Activated naive CD8-positive, alpha-beta T cell treated with anti-CD3 and anti-CD28 coated beads for 36 hours (primary cell): ENCODE measurements at places on chromosomes 3 and 15. TPM values are rescaled to one million over a fixed set of nuclear protein-coding genes. Genes with fewer than 3 reads are reported as not detected.

- peak; percentile 22 for DNase-seq
These were observed 43.8 kb downstream of the RBM15B start for GRCh38 chr3:51434746-51435327.

SCAMP5 gene
- total RNA-seq = 0.44 TPM

- DNase-seq = no peak
These were observed 48.1 kb downstream of the RAP2B start for GRCh38 chr3:153210146-153210545.

- no peak for DNase-seq
These were observed 1266.3 kb downstream of the SI start for GRCh38 chr3:163812006-163812405.

LHFPL4 gene
- total RNA-seq = not detected

RARB gene
- total RNA-seq = not detected

DNA sequence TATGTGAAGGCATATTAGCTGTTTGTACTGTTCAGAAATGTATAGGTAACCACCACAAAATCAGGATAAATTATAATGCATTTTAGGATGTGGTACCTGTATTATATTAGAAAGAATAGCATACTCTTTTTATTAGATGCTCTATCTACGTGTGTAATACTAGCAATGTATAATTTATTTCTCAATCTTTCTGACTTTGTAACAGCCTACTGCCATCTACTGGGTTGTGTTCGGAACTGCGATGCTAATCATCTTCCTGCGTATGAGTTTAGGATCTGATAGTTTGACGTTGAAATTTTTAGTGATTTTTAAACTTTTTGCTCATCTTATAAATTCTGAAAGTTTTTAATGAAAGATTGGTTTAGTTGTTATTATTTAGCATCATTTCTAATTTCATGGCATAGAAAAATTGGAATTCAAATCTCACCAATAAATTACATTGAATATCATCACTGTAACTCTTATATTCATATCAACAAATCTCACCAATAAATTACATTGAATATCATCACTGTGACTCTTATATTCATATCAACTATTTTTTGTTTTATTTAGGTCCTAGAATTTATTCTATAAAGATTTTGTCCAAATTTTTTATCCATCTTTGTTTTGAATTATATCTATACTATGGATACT, 322.7 kb upstream of the ZNF717 start:
- DNase-seq = peak; percentile 2

DNA sequence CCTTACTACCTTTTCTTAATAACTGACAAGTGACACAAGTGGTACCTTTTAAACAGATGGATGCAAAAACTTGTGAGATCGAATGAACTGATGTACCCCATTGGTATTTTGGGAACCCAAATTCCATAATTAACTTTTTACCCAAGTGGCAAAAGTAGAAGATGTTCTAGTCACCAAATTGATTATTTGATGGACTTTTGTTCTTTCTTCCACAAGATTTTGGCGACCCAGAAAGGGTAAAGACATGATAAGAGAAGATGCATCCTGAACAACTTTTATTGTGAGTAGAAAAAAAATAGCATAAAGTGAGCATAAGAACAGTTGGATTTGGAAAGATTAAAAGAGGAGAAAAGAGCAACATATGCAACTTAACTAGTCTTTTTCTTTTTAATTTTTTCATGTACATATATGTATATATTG, 159.5 kb downstream of the TIGIT start:
- DNase-seq = no peak

DNA sequence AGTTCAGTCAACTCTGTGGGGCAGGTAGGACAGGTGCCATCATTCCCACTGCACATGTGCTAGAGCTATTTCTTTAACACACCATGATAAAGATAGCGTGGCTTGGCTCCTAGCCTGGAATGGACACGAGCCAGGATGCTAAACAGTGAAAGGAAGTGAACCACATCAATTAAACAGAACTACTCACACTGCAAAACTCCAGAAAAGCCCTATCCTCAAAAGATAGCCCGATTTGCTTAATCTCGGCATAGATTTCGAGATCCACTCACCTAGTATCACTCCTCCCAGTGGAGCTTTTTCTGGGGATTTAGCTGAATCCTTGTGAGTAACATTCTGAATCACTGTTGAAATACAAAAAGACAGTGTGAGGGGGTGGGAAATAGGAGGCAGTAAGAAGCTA, 118.0 kb downstream of the ABI3BP start:
- DNase-seq = no peak

DNA sequence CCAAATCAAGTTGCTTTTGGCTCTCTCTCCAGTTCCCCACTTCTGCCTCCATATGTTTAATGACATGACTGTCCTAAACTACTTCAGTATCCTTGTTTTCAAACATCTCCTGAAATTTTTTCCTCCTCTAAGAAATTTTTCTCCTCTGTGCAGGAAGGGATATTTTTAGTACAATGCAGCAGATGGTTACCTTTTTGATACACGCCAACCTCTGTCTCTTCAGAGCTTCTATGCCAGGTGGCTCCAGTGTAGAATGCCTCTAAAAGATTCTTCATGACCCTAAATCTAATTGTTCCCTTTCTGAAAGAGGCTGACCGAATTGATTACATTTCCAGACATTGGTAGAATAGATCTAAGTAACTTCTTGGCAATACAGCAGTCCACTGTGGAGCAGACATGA, 33.7 kb downstream of the TMOD3 start:
- DNase-seq = no peak

GHSR gene
- not detected for total RNA-seq

SLC24A5 gene
- total RNA-seq = not detected

- DNase-seq = no peak
These were observed 75.3 kb upstream of the BOC start for GRCh38 chr3:113136071-113136470.

GRCh38 chr15:91821458-91821857, 32.0 kb upstream of the SLCO3A1 start:
- DNase-seq = no peak

DNA sequence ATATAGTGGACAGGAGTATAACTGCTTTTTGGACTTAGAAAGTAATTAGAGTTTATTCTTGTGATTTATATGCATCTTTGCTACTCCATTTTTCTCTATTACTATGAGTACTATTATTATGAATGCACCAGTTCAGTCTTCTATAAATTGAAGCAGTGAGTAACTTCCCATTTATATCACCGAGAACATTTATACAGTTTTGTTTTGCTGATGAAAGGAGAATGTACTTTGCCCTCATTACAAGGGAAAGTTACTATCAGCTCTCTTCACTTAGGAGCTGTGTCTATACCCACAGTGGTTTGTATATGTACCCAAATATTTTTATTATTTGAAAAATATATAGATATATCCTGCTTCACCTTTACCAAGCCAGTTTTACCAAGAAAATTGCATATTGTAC, 5.7 kb downstream of the KBTBD12 start:
- no peak for DNase-seq

DNA sequence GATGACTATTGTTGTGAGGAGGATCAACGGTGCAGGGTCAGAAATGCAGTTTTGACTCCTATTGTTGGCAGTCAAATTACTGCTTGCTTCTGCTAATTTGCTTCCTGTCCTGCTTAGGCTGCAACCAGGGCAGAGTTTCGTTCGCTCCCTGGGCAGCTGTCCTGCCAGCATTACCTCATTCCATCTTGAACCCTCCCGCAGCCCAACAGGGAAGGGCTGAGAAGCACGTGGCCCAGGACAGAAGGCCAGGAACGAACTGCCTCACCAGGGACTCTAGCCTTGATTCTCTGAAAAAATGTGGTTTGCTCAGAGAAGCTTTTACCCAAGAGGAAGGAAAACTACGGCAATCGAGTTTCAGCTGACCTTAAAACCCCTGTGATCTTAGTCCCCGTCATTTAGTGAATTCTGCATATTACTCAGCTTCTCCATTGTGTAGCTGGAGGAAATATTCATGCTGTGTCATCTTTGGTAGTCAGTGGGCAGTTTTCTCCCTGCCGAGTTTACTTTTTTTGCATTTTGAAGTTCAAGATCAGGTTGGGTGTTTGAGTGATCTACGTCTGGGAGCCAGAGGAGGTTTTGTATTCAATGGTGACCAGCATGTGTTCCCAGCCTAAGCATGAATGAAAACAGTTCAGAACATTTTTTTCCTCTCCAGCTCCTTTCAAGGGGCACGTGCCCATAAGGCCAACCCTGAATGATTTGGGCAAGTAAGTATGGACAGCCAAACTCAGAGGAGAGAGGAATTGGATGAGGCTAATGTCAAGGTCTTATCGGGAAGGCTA, 23.0 kb downstream of the TLNRD1 start:
- peak; percentile 37 for DNase-seq

DNA sequence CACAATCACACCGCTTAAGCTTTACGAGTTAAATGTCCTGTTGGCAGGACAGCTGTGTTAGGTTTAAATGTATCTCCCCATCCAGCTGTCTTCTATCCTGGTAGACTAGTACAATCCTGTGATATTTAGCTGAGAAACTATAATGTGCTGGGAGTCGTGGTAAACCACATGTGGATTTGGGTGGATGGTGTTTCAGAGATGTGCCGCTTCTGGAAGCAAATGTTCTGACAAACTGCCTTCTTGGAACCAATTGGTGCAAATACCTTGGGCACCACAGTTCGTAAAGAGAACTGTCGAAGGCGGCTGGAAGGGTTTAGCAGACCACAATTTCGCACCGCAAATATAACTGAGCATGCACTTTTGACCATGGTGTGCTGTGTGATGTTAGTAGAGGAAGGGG, 15.0 kb downstream of the SCG5 start:
- no peak for DNase-seq

DNA sequence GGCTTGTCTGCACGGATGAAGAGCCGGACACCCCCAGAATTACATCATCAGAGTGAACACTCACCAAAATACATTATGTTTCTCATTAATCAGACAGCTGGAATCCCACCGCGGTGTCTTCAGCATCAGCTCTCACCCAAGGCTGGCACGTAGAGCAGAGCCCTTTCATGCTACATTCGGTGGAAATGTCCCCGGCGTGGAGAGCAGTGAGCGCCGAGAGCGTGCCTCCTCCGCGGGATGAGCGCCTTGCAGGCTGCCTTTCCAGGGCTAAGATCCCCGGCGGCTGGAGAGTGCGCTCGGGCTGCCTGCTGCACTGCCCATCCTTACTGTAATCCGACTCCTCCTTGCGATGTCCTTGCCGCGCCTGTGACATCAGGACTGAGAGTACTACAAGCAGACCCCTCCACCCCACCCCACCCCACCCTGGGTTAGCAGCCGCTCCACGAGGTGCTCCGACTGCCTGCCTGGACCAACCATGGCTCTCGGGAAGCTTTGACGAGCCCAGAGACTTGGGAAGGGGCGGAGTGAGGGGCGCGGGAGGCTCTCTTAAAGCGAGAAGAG, at the start of gene ZNF385D:
Gene ZNF385D, minus strand, starts transcription at position 380 of the 561 bp plus-strand sequence. Its CDS starts 294 bp downstream, at position 86.
- DNase-seq = no peak

DNA sequence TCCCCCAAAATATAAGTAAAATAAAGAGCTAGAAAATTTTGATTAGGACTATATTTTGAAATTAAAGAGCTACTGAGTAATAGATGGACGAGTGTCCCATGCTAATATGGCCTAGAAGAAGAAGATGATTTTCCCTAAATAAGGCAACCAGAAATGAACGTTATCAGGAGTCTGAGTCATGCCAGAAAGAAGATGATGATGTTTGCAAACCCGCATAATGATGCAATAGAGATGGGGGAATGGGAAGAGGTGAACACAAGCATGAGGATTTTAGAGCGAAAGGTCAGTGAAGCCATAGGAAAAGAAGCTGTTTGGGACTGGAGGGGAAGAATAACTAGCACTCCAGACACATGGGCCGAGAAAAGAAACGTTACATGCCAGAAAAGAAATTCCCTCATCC, 71.7 kb downstream of the FGF12 start:
- DNase-seq = no peak

DNA sequence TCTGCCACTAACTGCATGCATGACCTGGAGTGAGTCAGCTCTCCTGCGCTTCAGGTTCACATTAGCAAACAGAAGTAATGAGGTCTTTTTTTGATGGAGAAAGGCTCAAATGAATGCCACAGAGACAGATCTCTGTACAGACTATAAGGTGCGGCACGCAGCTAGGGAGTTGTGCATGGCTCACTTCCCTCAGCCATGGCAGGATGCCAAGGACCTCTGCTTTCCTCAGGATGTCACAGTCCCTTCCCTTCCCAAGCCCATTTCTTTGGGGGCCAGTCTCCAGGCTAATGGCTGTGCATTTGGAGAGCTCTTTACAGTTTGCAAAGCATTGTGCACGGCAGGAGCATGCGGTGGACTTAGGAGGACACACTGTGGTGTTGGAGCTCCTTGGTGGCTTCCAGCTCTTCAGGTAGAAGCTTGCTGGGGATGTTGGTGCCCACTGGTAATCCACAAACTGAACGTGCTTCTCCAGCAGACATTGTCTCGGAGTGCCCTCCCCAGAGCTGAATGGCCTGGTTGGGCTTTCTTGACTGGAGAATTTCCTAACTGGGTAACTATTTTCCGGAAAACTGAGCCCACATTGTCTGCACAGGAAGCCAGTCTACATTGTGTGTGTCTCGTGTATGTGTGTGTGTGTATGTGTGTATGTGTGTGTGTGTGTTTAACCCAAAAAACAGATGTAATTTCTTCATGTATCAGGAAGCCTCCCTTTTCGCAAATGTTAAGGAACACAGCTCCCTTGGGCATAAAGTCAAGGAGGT, 172.5 kb upstream of the TLE3 start:
- DNase-seq = no peak

DNA sequence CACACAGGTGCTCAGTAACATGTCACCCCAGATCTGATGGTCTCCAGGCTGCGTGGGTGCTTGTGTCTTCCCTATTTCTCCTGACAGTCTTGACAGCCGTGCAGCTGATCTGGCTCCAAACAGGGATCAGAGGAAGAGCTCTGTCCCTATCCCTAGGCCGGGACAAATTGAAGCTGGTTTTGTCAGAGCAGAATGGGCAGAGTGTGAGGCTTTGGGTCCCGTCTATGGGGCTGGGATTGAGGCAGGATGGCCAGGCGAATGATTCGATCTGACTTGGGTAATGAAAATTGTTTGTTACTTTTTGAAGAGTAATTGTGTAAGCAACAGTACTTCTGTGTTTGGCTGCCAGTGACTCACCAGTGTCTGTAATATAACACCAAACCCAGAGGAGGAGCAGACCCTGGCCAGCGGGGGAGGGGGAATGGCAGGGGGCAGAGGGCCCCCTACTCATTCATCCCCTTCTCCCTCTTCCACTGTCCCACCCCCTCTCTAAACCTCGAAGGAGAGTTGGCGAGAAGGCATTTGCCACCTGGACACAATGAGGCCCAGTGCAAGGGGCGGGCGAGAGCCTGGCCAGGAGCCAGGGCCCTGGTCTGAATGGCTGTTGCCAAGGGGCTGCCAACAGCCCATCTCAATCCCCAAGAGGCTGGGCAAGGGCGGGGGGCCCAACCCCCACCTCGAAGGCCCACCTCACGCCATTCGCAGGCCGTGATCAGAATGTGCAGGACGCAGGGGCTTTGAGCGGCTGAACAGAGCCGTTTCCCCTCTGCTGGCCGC, 4.9 kb upstream of the MAGEF1 start:
- DNase-seq = no peak

GRCh38 chr3:37764586-37764985, 97.1 kb upstream of the CTDSPL start:
- no peak for DNase-seq

GRCh38 chr3:25091934-25092333, 336.1 kb upstream of the RARB start:
- no peak for DNase-seq

ADGRG7 gene
- not detected for total RNA-seq
